CD8-positive, alpha-beta memory T cell (primary cell): ENCODE measurements at places on chromosomes 7 and 10.

GRCh38 chr7:121266307-121266894 is 62.4 kb upstream of the WNT16 start:
- no peak for DNase-seq

DNA sequence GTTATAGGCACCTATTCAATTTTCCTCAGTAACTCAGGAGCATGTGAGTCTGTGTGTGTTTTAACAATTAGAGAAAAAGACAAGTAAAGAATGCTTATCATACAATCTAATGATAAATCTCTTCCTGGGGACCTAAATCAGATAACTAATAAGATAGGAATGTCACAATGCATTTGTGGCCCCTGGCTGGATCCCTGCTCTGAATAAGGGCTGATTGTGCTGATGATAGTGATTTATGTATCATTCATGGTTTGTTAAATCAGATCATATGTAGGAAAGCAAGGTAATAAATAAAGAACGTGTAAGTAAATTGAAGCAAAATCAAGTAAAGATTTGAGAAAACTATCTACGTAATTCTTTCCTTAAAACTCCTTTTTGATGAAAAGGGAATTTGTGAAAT is 145.9 kb downstream of the C7orf25 start:
- no peak for DNase-seq

DNA sequence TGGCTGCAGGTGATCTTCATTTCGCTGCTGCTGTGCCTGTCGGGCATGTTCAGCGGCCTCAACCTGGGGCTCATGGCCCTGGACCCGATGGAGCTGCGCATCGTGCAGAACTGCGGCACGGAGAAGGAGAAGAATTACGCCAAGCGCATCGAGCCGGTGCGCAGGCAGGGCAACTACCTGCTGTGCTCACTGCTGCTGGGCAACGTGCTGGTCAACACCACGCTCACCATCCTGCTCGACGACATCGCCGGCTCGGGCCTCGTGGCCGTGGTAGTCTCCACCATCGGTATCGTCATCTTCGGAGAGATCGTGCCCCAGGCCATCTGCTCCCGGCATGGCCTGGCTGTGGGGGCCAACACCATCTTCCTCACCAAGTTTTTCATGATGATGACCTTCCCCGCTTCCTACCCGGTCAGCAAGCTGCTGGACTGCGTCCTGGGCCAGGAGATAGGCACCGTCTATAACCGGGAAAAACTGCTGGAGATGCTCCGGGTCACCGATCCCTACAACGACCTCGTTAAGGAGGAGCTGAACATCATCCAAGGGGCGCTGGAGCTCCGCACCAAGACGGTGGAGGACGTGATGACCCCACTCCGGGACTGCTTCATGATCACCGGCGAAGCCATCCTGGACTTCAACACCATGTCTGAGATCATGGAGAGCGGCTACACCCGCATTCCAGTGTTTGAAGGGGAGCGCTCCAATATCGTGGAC is 1.3 kb downstream of the CNNM2 start:
- DNase-seq, result no peak

- no peak for DNase-seq
These were observed 166.6 kb downstream of the ARHGAP21 start for GRCh38 chr10:24556750-24557742.

DNA sequence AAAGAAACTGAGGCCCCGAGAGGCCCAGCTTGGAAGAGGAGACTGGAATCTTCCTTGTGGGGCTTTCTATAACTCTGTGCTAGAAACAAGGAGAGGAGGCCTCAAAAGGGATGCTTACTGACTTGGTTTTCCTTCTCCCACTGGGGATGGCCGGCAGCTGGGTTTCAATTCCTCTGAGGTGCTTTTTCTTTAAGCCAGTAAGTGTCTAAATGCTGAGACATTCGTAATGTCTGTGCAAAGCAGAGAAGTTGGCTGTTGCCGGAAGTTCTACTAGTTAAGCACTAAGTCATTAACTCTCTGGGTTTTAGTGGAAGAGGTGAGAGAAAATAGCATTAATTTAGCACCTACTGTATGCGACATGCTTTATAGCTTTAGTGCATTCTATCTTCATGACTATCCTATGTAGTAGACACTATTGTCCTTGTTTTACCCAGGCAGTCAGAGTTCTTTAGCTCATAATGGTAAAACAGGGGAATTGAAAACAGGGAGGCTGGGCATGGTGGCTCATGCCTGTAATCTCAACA is 135.2 kb downstream of the RGS10 start:
- DNase-seq, result no peak

DNA sequence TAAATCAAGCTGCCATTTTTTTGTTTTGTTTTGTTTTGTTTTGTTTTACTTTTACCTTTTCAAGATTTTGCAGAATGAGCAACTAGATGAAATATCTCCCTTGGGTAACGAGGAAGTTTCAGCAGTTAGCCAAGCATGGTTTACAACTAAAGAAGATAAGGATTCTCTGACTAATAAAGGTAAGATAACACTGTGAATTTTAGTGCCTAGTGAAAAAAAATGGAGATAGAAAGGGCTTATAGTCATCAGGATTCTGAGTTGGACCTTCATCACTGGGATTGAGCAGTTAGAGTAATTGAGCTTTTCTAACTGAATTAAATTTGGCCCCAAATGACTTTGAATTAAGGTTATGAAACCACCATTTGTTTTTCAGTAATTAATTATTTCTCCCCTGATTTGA is 21.2 kb downstream of the DMTF1 start:
- DNase-seq, result no peak

DNA sequence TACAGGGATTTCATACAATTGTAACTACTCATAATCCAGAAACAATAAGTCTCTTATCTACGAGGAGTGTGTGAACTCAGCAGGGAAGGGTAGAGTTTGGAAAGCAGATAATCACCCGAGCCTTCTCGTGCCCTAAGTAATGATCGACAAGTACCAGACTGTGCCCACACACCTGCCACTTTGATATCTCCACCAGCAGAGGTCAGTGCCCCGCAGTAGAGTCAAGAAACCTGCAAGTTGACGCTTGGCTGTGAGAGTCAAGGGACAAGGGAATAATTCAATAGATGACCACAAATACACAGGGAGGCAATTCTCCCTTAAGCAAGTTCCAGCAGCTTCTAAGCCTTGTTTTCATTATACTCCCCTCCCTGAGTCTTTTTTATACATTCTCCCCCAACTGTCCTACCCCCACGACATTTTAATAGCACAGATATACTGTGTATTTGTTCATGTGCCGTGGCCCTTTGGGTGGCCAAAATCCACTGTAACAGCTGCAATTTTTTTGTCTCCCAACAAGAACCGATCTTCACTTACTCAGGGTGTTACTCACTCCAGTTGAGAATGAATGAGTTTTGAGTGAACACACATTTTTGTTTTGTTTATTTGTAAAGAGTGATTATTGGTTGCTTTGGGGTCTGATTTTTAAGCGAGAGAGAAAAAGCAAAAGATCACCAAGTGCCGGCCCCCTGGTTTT is 106.9 kb upstream of the RHEB start:
- no peak for DNase-seq

DNA sequence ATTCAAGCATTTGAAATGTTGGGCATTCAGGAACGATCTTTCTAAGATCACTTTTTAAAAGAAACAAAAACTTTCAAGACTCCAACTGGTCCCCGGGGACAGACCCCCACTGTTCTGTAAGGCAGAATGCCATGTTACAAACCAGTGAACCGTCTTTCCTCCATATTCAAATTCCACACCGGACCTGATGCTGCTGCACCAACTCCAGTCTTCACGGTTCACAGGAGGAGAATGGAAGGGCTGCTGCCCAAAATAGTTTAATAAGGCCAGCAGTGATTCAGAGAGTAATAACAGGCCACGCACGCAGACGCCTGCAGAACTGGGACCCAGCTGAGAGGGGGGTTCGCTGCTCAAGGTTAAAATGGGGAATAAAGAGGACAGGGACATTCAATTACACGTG is 47.2 kb downstream of the OSBPL3 start:
- no peak for DNase-seq

DNA sequence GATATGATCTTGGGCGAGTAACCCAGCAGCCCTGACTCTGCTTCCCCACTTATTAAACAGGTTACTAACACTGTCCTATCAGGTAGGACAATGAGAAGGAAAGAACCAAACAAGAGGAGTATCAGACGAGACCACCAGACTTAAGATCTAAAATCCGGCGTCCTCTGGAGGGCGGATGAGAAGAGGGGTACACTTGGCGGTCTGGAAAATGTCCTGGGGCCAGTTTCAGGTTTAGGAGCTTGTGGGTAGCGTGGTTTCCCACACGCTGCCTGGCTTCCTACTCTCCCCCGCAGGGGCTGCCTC is 635 bp downstream of the ZNF32 start:
- DNase-seq, result no peak

- DNase-seq, result no peak
These were observed 143.8 kb downstream of the RSU1 start for GRCh38 chr10:16673443-16673842.

DNA sequence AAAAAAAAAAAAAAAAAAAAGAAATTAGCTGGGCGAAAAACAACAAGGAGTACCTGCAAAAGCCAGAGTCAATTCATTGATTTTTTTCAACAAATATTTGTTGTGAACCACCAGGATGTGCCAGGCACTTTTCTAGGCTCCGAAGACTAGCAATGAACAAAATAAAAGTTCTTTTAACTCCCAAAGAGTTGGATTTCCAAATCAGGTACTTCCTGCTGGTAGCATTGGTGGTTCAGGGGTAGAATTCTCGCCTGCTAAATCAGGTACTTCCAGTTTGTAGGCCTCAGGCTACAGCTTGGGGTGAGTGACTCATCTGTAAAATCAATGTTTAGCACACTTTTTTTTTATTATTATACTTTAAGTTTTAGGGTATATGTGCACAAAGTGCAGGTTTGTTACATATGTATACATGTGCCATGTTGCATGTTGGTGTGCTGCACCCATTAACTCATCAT is 10.9 kb downstream of the PPA1 start:
- no peak for DNase-seq

- DNase-seq, result no peak
These were observed 347.0 kb downstream of the GPAM start for GRCh38 chr10:111836571-111836970.

- DNase-seq, result no peak
These were observed 275.5 kb downstream of the FGFR2 start for GRCh38 chr10:121322776-121323175.

DNA sequence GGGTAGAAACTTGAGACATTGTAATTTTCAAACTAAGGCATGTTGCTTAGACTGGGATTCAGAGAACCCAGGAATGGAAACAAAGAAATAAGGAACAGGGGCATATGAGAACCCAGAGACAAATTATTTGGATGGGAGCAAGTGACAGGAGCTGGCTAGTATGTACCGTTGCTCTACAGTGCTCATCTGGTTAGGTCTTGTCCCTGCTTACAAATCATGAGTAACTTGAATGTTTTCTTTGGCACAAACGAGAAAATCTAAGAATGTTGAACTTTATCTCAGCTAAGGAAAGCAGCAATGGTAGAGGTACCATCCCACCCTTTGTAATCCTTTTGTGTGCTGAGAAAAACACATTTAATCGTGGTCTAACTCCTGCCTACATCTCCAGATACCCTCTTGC is 116.0 kb upstream of the IMMP2L start:
- no peak for DNase-seq

DNA sequence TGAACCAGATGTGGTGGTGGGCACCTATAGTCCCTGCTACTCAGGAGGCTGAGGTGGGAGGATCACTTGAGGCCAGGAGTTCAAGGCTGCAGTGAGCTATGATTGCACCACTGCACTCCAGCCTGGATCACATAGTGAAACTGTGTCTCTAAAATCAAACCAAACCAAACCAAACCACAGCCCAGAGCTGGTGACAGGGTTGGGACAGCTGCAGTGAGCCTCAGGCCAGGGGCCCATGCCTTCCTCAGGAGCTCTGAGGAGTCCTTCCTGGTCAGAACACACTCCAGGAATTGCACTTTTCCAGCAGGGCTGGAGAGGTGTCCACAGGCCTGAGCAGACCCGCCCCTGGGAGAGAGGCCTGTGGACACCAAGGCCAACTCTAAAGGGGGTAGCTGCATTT is 32.5 kb upstream of the OCM2 start:
- DNase-seq, result no peak

GRCh38 chr10:27625452-27626211 is 120.0 kb downstream of the MKX start:
- DNase-seq, result no peak

GRCh38 chr7:6553448-6554044 is 2.3 kb upstream of the GRID2IP start:
- no peak for DNase-seq

DNA sequence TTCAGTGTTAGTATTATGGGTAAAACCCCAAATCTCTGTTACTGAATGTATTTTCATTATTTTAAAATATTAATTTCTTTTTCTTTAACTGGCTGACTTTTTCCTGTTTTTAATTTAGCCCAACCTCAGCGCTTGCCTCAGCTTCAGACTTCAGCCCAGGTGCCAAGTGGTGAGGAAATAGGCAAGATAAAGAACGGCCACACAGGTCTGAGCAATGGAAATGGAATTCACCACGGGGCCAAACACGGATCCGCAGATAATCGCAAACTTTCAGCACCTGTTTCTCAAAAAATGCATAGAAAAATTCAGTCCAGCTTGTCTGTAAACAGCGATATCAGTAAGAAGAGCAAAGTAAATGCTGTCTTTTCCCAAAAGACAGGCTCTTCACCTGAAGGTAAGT is 57.5 kb downstream of the MDFIC start:
- no peak for DNase-seq

DNA sequence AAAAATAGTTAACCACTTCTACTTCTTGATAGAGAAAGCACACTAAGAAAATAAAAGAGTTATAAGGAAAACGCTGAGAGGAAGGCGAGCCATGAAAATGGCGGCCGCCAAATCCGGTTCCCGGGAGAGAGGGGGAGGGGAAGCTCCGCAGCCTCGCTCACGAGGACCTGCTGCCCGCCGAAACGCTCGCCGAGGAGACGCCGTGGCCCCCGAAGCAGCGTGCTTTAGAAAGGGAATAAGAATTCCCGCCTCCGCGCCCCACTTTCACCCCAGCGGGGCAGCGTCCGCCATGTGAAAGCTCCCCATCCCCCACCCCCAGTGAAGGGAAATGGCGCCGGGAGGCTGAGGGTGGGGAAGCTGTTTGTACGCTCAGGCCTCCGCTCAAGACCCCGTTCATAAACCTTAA is 505 bp downstream of the HNRNPA2B1 start:
- peak; percentile 79 for DNase-seq

GRCh38 chr7:16915405-16915804 is 33.6 kb upstream of the AGR3 start:
- no peak for DNase-seq

- DNase-seq, result no peak
These were observed 27.9 kb upstream of the AOAH start for GRCh38 chr7:36752026-36752711.

DNA sequence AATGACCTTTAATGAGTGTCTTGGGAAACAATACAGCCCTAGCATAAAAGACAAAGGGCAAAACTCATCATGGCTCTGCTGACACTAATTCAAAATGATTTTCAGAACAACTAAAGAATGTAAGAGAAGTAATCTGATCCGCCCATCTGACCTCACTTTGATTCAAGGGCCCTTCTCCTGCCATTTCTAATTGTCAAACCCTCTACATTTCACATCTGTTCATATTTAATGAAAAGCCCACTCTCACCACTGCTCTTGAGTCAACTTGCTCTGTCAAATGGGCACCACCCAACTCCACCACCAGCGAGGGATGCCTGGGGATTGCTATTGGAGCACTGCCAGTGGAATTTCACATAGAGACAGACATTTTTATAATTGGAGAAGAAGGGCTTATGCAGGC is 639.2 kb downstream of the KCNMA1 start:
- no peak for DNase-seq

- no peak for DNase-seq
These were observed 66.4 kb downstream of the HK1 start for GRCh38 chr10:69344591-69345252.
